Stomach (tissue), 19 donors: ENCODE measurements at places on chromosomes 7 and 10. TPM values are rescaled to one million over a fixed set of nuclear protein-coding genes. Genes with fewer than 3 reads are reported as not detected.
A peak's percentile ranks its signal among the peaks of the same experiment; 100 is the strongest.

The LRRTM3 gene
- total RNA-seq: not detected

DNA sequence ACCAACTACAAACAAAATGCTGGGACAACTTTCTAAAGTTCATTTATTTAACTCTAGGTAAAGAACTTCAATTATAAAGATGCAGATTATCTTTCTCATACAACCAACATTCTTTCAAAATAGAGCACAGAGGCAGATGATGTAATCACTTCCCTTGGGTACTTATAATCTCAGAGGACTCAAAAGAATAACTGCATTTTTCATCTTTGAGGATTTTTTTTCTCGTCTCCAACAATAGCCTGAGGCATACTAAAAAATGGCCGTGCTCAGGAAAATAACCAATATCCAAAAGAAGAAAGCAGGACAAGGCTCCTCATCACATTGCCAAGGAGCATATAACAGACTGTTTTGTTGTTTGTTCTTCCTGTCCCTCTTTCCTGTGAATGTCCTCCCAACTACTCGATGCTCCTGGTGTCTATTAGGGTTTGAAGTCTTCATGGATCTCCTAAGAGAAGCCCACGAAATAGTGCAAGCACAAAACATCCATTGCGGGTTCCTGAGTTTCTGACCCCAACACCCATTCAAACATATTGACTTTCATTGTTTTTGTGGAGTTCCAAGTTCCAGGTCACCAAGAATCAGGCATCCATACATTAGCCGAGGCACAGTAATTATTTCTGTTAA, 182.9 kb downstream of the SORCS1 start:
- no peak for DNase-seq

DNA sequence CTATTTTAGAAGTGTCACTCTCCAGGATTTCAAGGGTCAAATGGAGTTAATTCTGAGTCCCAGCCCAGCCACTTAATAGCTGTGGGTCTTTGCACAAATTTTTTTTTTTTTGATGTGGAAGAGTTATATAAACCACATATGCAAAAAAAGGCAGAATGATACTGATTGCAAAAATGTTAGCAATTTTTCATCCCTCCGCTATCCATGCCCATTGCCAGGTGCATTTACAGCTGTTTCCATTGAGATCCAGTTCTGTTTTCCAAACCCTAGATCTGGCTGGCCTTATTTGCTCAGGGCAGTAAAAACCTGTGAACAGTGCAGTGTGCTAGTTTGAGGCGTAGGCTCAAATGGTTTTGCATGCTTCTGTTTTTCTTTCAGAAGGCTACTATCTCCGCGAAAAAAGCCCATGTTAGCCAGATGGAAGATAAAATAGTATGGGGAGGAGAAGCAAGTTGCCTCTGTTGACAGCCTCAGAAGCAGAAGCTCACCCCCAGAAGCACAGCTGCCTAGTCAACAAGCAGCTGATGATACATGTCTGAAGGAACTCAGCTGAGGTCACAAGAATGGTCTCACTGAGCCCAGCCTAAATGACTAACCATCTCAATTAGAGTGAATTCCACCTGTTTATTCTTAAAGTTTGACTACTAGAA, 997 bp upstream of the ZNF138 start:
- no peak for DNase-seq

The AZGP1 gene
- total RNA-seq: 6.8 TPM

DNA sequence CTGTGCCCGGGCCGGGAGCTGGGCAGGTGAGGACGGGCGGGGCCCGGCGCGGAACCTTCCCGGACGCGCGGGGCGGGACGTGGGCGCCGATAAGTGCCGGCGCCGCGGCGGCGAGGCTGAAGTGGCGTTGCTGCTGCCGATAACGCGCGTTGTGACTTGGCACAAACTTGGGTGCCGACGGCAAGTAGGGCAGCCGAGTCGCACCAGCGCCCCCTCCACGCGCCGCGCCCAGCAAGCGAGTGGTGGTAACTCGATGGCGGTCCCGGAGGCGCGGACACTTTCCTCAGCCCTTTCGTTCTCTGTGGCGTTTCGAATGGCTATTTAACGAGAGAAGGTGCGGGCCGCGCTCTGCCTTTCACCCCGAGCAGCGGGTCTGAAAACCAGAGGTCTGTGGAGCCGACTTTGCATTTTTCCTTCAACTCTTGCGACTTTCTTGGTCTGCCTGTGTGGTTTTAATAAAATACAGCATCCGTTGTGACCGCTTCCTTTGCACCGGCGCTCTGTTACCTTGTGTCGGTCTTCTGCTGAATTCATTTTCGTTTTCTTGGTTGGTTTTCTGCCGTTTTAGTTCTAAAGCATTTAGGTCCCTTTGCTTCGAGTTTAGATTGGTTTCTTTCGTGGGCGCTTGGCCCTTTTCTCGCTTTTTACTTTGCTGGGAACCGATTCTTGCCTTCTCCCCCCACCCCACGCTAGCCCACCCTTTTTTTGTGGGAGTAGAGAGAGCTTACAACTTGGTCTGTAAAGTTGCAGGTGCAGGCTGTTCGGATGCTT, 701 bp downstream of the STK17A start:
- DNase-seq: peak; percentile 88

DNA sequence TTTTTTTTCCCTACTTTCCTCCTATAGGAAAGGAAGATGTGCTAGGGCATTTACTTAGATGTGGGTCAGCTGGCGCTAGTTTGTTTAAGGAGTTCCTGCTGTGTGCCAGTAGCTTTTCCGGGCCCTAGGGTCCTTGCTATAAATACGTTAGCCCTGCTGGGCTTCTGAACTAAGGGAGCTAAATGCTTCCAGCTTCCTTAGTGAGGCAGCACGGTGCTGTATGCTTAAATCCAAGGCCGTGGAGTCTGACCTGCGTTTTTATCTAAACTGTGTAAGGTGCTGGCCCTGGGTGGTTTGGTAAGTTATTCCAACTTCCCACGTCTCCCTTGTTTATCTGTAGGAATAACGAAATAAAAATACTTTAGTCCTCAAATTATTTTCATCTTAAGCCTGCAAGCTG, 594 bp downstream of the TDRD1 start:
- DNase-seq: no peak
